ENCODE measurements at places on chromosomes 12 and 14.
A peak's percentile ranks its signal among the peaks of the same experiment; 100 is the strongest.

DNA sequence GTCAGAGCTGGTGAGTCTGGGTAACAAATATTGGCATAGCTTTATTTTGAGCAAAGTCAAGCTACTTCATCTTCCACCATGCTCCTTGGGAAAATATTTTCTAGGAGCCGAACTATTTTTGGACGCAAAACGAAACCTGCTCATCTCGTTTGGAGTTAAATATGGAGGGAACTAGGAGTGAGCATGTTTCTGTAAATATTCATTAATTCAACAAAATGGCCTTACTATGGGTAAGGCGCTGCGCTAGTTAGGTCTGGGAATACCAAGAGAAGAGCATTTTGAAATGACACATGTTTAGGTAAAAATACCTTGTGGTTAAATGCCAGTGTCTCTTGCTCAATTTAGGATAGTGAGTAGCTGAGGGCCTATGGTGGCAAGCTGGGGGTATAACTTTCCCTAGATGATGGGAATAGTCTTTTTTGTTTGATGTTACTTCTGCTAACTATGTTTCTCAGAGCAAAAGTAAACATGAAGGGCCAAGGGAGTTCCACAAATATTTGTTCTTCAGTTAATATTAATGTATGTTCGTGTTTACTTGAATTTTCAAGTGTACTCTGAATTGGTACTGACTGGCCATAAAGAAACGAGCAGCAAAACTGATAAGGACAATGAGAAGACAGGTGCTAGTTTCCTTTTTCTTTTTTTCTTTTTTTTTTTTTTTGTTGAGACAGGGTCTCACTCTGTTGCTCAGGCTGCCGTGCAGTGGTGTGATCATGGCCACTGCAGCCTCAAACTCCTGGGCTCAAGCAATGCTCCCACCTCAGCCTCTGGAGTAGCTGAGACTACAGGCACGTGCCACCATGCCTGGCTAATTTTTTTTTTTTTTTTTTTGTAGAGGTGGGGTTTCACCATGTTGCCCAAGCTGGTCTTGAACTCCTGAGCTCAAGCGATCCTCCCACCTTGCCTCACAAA, 77.7 kb downstream of the MAP1LC3B2 start:
- DNase-seq = no peak

- DNase-seq = no peak
Measured at GRCh38 chr14:26905229-26905628, 307.4 kb upstream of the NOVA1 start.

GRCh38 chr14:75294649-75295033, 16.0 kb downstream of the FOS start:
- no peak for DNase-seq

DNA sequence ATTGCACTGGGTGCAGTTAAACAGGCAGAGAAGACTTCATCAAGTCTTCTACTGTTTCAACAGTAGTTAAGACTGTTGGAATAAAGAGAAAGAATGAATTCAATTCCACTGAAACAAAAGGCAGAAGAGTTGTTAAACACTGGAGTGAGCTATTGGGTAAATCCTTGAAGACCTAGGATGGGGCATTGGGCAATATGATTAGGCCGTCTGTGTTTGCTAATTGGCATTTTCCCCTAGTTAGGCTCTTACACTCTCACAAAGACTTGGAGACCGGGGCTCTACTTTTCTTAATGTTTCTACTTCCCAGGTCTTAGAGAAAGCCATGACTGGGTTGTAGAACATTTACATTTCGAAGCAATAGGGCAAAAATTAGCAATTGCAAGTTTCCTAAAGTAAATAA, 402.1 kb downstream of the NAV3 start:
- DNase-seq = no peak

- DNase-seq = no peak
Measured at GRCh38 chr12:86744547-86745212, 488.5 kb upstream of the MGAT4C start.

- peak; percentile 72 for DNase-seq
Measured at GRCh38 chr12:92593734-92594402, 108.9 kb upstream of the PLEKHG7 start.

GRCh38 chr12:41188058-41188840, at the start of gene PDZRN4:
Gene PDZRN4, plus strand, starts transcription at chr12:41188320.
- no peak for DNase-seq

GRCh38 chr14:72186523-72186922, 254.3 kb downstream of the RGS6 start:
- DNase-seq = no peak

DNA sequence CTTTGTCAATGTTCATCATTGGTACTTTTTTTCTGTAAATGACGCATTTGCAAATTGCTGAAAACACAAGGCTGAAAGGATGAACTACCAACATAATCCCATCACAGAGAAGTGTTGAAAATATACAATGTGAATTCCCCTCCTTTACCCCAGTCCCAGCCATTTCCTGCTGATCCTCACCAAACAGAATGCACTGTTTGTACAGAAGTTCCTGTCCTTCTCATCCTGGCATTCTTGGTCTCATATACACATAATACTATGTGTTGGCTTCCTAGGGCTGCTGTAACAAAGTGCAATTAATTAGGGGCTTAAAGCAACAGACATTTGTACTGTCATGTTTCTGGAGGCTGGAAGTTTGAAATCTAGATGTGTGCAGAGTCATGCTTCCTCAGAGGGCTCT, 836.2 kb upstream of the MGAT4C start:
- DNase-seq = no peak

DNA sequence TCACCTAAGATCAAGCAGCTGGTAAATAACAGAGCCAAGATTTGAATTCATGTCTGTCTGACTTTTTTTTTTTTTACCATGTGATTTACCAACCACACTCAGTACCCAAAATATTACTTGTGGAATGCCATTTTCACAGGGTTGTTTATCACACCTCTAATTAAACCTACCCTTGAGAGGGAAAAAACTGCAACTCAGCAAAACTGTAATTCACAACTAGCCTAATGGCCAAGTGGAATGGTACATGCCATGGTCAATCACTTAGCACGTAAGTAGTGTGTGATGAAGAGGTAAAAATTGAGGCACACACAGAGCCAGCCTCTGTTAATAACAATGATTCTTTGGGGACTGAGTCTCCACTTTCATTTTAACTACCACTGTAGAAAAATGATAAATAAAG, 412.9 kb upstream of the GARIN6 start:
- DNase-seq = no peak

DNA sequence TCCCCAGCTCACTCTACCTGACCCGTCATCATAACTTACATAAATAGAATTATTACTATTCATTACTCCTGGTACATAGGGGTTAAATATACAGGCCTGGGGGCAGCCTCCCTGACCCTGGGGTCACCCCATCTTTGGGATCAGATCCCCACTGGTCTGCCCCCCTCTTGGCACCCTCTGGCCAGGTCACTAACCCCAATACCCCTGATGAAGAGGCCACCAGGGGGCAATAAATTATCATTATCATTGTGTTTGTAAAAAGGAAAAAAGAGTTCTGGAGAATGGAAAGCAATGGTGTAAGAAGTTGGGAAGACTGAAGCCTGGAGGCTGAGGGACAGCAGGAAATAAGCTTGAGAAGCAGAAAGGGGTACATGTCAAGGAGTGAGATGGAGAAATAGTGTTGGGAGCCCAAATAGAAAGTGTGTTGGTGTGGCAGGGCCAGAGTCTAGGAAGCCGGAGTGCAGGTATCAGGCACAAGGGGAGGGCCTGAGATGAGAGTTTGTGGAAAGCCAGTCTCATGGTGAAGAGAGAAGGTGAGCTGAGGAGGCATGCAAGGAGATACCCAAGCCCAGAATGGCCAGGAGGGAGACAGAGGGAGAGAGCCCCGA, 6.1 kb upstream of the AAAS start:
- no peak for DNase-seq

- no peak for DNase-seq
Measured at GRCh38 chr12:75553398-75553797, 42.0 kb upstream of the KRR1 start.

- no peak for DNase-seq
Measured at GRCh38 chr12:53486736-53487487, 12.3 kb downstream of the MAP3K12 start.

DNA sequence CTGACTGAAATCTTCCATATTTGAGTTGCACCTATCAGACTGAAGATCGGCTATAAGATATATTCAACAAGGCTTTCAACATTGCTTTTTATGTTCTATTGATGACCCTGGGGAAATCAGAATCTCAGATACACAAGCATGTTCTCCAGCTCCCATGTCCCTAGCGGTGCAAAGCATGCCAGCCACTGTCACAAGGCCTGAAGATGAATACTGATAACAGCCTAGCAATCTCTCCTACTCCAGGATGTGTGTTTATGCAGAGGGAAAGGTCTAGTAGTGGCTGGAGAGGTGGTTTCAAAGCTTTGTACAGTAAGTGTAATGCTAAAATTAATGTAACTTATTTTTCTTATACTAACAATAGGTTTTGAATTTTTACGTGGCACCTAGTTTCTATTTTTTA, 64.6 kb downstream of the SOX5 start:
- no peak for DNase-seq

GRCh38 chr14:34324363-34324795, 137.7 kb downstream of the SPTSSA start:
- DNase-seq = no peak

GRCh38 chr12:2161473-2161872, 108.7 kb downstream of the CACNA1C start:
- no peak for DNase-seq

- no peak for DNase-seq
Measured at GRCh38 chr12:72468505-72468904, 196.3 kb downstream of the TRHDE start.

- no peak for DNase-seq
Measured at GRCh38 chr12:119006746-119007145, 25.4 kb downstream of the SRRM4 start.

- DNase-seq = no peak
Measured at GRCh38 chr12:100402763-100403162, 45.9 kb downstream of the SLC17A8 start.

- DNase-seq = no peak
Measured at GRCh38 chr12:32302218-32303173, 96.9 kb upstream of the FGD4 start.

GRCh38 chr12:47022296-47022695, 57.1 kb upstream of the PCED1B start:
- peak; percentile 59 for DNase-seq

GRCh38 chr12:83432176-83432719, 745.5 kb downstream of the TMTC2 start:
- DNase-seq = no peak

GRCh38 chr14:96040828-96041371, 1.7 kb downstream of the C14orf132 start:
- DNase-seq = no peak

DNA sequence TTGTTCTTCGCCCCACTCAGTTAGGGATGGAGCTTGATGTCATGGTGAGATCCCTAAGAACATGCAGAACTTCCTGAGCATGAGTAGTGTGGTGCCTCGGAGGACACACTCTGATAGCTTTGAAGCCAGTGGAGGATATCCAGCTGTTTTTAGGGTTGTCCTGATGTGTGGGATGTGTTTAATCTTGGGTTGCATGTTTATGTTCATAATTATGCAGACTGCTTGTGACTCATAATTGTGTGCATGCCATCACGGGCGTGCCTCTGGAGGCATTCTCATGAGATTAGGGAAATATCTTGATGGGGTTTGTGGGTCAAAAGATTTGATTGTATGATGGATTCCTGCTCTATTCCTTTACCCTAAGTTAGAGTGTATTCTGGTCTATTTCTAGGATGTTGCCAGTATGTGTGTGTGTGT, 267.4 kb upstream of the PELI2 start:
- DNase-seq = no peak

DNA sequence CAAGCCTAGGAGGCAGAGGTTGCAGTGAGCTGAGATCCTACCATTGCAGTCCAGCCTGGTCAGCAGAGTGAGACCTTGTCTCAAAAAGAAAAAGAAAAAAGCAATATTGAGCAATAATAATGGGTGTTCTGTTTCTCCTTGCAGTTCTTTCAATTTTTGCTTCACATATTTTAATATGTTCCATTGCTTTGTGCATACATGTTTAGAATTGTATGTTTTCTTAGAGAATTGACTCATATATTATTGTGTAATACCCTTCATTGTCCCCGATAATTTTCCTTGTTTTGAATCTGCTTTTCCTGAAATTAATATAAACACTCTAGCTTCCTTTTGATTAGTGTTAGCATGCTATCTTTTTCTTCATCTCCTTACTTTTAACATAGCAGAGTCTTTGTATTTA, 138.4 kb upstream of the NPAS3 start:
- no peak for DNase-seq

- DNase-seq = no peak
Measured at GRCh38 chr14:90060312-90060964, 1.4 kb upstream of the KCNK13 start.

DNA sequence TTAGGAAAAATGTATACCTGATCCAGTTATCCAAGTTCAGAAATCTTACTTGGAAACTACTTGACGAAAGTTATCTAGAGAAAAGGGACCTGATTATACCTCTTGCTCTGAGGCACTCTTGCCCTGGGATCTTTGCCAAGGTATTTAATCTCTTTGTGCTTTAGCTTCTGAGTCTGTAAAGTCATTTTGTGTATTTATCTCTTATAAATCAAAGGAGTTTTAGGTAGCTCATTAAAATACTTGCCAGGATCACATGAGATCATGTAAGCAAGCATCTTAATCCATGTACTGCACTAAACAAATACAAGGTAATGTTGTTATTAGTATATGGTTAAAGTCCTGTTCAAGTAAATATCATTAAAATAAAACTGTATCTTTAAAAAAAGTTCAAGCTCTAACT, 147.5 kb downstream of the IPO8 start:
- DNase-seq = no peak

DNA sequence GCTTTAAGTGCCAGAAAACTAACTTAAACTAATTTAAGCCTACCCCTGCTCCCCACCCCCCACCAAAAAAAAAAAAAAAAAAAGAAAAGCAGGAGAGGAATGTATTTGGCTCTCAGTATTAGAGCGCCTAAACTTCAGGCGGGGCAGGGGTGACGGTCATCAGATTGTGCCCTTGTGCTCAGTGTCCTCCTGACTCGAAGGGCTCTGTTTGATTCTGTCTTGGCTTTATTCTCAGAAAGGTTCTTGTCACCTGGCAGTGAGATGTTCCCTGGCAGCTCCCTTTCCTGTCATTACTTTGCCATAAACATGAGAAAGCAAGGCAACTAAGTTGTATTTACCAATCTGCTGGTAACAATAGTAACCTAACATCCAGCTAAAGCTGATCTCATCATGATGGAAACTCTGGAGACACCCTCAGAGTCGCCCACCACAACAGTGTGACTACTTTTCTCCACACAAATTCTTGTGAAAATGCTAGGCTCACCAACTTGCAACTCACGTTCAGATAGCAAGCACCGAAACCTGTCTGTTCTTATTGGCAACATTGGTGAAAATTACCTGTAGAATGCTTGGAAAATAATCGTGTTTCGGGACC, 39.0 kb upstream of the WNK1 start:
- no peak for DNase-seq

DNA sequence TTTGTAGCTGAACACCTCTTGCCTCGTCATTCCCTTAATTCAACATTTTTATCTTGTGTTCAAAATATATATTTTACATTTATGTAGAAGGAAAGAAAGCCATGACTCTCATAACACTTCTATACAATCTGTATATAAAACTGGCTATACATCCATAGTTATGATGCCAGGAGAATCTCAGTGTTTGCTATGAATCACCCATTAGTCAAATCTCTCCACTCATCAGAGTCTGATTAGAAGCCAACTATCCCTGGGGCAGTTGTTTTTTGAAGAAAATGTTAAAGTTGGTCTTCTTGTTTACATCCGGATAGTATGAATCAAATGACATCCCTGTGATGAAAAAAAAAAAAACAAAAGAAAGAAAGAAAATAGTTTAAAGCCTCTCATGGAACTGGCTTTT, 503.9 kb downstream of the NELL2 start:
- DNase-seq = no peak

Measured in HS-27A (cell line).